Caudate nucleus (tissue), 63 donors: ENCODE measurements at places on chromosomes 7 and 10.
A peak's percentile ranks its signal among the peaks of the same experiment; 100 is the strongest.

GRCh38 chr10:57262892-57263291 is 901.8 kb upstream of the ZWINT start:
- no peak for DNase-seq

GRCh38 chr7:139853506-139854123 is 24.6 kb downstream of the TBXAS1 start:
- no peak for DNase-seq

DNA sequence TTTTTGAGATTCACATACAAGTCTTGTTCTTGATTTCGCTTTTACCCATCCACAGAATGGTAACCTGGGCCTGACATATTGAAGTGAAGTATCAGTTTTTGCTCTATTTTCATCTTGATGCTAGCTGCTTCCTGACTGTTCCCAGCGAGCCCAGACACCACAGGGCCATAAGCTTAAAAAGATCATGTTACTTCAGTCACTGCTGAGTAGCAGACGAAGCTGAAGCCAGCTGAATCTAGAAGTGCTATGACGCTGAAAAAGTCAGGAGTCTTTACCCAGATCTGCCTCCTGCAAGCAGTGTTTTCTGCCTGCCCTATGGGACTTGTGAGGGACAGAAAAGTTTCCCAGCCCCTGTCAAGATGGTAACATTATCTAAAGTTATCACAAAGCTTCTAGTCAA is 2.7 kb upstream of the PRXL2A start:
- DNase-seq: no peak

- DNase-seq: no peak
These were observed 126.7 kb upstream of the PRSS58 start for GRCh38 chr7:142384493-142384922.

DNA sequence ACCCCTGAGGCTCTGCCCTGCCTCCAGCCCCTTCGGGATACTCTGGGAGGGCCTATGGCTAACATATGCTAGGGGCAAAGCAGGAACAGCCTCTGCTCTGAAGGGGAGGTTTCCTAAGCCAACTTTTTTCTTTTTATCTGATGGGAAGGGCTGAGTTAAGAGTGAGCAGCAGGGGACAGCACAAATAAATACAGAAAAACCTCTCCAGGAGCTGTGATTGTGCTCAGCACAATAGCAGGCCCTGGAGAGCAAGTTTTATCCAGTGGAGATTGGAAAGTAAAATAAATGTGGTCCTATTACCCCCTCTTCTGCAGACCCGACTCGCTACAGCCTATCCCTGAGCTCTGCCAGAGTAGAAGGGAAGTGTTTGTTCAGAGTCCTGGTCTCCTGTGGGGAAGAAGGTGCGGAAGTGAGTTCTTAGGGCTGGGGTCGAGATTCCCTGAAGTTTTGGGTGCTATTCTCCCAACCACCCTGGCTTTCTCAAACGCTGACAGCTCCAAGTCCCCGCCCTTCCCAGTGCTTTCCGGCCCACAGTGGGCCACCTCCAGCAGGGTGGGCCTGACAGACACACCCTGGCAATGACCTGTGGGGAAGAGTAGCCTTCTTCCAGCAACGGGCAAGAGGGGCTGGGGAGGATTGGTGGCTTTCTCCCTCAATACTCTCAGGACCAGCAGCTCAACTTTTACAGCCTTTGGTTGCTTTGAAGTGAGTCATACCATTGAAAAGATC is 23.0 kb upstream of the AFAP1L2 start:
- no peak for DNase-seq

DNA sequence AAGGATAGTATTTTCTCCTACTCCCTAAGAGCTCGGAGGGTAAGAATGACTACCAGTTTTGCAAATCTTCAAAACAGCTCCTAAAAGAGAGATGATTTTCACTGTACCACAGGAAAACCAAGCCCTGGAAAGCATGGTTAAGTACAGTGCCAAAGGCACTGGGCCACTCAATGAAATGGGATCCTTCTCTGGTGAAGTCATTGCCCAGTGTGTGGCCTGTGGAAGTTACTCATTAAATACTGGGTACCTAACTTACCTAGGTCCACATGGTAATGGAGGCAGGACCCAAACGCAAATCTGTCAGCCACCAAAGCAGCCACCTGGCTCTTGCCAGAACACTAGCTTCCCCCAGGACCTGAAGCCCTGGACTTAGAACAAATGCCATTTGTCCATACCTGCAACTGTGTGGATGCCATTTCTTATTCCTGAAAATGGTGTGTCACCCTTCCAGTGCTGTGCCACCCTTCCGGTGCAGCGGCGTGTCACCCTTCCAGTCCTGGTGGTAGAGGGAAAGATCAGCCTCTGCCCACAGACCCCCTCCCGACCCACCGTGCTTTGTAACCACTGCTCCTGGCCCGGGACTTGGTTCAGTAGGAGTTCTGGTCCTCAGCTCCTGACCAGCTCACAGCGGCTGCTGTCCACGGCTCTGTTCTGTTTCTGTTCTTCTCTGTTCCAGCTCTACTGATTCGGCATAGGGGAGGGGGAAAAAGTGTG is 659.2 kb downstream of the SDK1 start:
- no peak for DNase-seq

DNA sequence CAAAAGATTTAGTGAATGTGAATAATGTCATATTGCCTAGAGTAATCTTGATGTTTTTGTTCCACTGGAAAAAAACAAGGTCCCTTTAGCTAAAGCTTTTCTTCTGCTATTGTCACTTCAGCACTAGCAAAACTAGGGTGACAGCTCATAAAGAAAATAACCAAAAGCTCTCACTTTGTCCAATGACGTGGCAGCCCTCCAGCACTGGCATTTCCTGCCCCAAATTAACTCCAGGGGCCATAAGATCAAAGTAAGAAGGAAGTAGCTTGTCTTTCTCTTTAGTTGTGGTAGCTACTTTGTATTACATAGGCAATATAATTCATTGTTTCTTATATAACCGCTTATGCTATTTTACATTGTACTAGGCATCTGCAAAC is 47.3 kb downstream of the LRRN3 start:
- DNase-seq: no peak

- DNase-seq: no peak
These were observed 97.2 kb downstream of the JAZF1 start for GRCh38 chr7:28083164-28083997.

- DNase-seq: no peak
These were observed 110.3 kb downstream of the TRRAP start for GRCh38 chr7:98988641-98989040.

DNA sequence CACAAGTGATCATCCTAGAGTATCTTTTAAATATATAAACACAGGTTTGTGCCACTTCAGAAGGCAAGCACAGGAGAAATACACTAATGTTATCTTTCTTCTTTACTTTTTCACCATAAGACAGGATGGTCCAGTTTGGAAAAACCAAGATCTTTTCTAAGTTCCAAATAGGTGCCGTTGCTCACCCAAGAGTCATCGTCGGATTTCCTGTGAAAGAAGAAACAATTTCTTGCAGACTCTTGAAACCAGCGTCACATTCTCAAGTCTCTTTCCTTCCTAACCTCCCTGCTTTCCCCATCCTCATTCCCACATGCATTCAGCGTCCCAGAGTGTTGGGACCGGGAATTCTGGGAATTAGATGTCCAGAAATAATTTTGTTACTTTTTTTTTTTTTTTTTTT is 42.8 kb upstream of the GSDME start:
- no peak for DNase-seq

DNA sequence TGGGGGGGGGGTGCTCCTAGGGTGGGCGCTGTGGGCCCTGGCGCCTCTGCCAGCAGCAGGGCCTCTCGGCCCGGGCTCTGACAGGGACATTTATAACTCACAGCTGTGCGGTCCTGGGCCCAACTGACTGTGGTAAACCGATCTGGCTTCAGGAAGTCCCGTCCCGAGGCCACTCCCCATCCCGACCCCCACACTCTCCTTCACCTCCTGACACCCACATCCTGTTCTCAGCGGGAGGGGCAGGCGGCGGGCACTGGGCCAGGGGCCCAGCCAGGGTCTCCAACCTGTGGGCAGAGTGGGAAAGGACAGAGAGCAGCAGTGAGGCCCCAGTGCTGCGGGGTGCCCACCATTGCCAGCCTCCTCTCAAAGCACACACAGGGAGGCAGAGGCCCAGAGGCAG is 69.1 kb downstream of the ZMIZ1 start:
- no peak for DNase-seq

DNA sequence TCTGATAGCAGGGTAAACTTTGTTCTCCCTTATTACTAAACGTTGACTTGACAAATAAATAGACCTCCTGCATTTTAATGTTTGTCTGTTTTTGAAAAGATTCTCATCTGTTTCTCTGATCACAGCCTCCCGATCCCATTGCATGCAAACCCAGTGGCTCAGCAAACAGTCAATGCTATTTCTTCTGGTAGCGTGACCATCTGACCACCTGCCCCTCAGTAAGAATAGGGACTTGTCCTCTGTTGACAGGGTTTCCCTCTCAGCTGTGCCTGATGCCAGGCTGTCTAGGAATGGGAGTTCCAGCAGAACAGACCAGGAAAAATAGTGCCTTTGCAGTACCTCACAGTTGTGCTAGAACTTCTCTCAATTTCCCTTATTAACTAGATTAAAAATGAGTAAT is 40.7 kb upstream of the EBLN1 start:
- peak; percentile 13 for DNase-seq

DNA sequence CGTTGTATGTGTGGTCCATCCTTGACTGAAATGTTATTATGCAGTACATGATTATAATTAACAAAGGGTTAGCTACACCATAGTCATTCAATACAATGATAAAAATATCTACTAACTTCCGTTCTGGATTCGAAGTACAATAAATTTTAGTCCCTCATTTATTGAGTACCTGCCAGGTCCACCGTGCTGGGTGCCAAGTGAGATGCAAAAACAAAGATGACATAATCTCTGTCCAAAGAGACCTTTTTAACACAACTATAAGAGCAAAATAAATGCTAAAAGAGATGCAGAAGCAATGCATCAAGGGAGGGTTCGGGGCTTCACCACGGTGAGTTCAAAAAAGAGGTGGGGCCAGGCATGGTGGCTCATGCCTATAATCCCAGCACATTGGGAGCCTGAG is 33.1 kb downstream of the LAMB1 start:
- no peak for DNase-seq

- DNase-seq: no peak
These were observed 3.1 kb downstream of the RGS10 start for GRCh38 chr10:119539359-119539825.

DNA sequence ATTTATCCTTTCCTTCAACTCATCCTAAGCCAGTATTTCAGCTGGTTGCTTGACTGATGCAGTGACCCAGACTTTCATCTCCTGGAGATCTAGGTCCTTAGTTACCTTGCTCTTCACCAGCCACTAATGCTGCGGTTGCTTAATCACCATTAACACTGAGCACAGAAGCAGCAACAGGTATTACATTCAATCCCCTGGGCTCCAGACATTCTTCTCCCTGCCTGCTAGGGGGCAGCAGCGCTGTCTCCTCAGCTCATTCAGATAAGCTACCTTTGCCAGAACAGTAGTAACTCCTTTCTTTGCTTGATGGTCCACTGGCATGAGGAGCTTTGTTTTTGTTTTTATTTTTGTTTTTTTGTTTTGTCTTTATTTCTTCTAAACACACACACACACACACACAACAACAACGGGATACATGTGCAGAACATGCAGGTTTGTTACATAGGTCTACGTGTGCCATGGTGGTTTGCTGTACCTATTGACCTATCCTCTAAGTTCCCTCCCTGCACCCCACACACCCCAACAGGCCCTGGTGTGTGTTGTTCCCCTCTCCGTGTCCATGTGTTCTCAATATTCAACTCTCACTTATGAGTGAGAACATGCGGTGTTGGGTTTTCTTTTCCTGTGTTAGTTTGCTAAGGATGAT is 1043.2 kb upstream of the C7orf33 start:
- DNase-seq: no peak

GRCh38 chr7:129804890-129805719 is 147.7 kb downstream of the UBE2H start:
- no peak for DNase-seq

DNA sequence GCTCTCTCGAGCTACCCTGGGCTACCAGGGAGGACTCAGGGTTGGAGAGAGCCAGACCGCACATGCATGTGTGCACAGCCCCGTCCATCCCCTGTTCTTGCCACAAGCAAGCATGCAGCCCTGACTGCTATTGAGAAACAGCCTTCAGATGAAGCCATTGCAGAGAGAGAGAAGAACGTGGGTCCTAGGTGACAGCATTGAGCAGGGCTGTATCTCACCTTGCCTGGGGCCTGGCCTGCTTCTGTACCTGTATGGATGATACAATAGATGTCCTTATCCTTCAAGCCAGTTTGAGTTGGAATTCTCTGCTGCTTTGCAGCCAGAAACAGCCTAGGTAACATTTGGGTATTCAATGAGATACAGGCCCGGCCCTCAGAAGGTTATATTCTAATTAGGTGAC is 127.3 kb upstream of the RHEB start:
- DNase-seq: no peak

- DNase-seq: no peak
These were observed 608.3 kb downstream of the SH2D4B start for GRCh38 chr10:81145975-81146374.

DNA sequence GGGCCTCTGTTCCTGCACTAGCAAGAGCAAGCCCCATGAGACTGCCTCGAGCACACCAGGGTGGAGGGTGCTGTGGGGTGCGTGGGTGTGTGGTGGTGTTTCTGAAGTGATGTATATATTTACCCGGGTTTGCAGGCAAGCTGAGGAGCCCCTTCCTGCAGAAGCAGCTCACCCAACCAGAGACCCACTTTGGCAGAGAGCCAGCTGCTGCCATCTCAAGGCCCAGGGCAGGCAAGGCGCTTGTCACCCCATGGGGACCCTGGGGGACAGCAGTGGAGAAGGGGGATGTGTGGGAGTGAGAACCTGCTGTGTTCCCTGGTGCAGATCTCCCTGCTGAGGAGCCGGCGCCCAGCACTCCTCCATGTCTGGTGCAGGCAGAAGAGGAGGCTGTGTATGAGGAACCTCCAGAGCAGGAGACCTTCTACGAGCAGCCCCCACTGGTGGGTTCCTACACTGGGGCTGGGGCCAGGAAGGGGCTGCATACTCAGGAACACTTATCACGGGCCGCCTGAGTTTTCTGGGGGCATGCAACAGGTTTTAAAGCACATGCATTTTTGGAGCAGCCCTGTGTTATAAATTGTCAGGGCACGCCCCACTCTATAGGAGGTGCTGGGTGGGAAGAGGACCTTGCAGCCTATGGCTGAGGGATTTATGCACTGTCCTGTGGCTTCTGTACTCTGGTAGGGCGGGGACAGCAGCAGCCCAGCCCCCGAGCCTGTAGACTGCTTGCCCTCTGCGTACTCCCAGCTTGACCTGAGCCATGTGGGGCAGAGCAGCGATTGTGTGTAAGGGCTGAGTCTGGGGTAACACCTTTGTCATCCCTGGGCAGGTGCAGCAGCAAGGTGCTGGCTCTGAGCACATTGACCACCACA is 5.9 kb downstream of the PGAM2 start:
- DNase-seq: no peak

- no peak for DNase-seq
These were observed 144.1 kb downstream of the NOC3L start for GRCh38 chr10:94218493-94219183.

GRCh38 chr7:47092336-47092735 is 489.6 kb downstream of the TNS3 start:
- DNase-seq: no peak
